ENCODE measurements at places on chromosomes 4 and X. TPM values are rescaled to one million over a fixed set of nuclear protein-coding genes. Genes with fewer than 3 reads are reported as not detected.
A peak's percentile ranks its signal among the peaks of the same experiment; 100 is the strongest.

Gene BEX1
- not detected for total RNA-seq

DNA sequence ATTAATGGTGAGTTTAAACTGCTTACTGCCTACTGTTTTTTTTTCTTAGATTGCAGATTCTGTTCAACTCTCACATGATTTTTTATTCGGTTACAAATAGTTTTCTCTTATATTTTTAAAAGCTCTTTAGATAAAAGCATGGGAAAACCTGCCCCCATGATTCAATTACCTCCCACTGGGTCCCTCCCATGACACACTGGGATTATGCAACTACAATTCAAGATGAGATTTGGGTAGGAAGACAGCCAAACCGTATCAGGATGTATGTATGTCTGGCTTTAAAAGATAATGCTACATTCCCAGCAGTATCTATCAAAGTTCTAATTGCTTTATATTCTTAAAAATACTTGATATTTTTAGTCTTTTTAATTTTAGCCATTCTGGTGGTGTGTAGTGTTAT, 131.5 kb downstream of the JADE1 start:
- H3K27ac ChIP-seq, result no peak overlapping the region
- no peak for DNase-seq
- no peaks in the 10 kb centered on the region for H3K27me3 ChIP-seq
- H3K36me3 ChIP-seq, result no peaks in the 10 kb centered on the region

Gene XG
- total RNA-seq, result 0.29 TPM

Gene POF1B
- 0.08 TPM for total RNA-seq

DNA sequence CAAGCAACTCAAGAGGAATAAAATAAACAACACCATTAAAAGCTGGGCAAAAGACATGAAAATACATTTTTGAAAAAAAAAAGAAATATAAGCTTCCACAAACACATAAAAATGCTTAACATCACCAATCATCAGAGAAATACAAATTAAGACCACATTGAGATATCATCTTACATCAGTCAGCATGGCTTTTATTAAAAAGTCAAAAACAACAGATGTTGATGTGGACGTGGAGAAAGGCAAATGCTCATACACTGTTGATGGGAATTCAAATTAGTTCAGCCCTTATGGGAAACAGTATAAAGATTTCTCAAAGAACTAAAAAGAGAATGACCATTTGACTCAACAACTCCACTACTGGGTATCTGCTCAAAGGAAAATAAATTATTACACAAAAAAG, 59.6 kb downstream of the STK32B start:
- no peaks in the 10 kb centered on the region for H3K4me1 ChIP-seq
- no peak for DNase-seq
- H3K27me3 ChIP-seq, result no peaks in the 10 kb centered on the region
- no peaks in the 10 kb centered on the region for H3K36me3 ChIP-seq
- H3K27ac ChIP-seq, result no peak overlapping the region
- no peak overlapping the region for H3K4me3 ChIP-seq

Gene MAGEA8
- not detected for total RNA-seq

DNA sequence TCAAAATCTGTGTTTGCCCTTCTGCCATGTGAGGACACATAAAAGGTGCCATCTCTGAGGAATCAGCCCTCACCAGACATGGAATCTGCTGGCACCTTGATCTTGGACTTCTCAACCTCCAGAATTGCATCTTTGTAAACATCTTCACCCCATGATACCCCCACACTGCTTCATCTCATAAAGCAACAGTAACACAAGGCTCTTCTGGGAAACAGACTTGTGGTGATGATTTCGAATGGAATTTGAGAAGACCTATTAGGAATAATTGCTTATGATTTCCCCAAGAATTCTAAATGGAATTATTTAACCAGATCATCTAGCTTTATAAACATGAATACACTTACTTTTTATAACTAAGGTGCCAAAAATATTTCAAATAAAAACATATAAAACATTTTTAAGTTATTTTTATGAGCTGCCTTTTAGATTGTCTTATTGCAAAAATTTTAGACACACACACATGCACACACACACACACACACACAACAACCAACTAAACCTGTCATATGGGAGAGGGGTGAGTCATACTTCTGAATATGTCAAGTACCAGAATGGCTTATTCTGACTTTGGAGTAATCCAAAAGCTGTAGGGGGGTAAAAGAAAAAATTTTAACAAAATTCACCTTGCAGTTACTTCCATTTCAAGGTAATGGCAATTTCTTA, 82.0 kb downstream of the USP46 start:
- H3K27ac ChIP-seq, result no peak overlapping the region
- no peaks in the 10 kb centered on the region for H3K4me1 ChIP-seq
- no peaks in the 10 kb centered on the region for H3K36me3 ChIP-seq
- no peaks in the 10 kb centered on the region for H3K27me3 ChIP-seq

DNA sequence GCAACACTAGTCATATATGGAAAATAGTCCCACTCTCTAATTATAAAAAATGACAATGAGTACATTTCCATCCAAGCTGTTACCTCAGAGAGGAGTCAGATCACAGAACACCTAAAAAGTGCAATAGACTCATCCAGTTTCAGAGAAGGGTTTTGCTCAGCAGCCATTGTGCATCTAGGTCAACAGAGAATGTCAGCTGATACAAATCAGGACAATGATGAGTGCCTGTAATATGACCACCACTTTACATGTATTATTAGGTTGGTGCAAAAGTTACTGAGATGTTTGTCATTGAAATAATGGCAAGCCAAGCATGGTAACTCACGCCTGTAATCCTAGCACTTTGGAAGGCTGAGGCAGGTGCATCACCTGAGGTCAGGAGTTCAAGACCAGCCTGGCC, 164.1 kb upstream of the TTC29 start:
- no peaks in the 10 kb centered on the region for H3K4me1 ChIP-seq
- no peaks in the 10 kb centered on the region for H3K27me3 ChIP-seq
- no peak overlapping the region for H3K27ac ChIP-seq
- DNase-seq, result no peak
- no peaks in the 10 kb centered on the region for H3K36me3 ChIP-seq

DNA sequence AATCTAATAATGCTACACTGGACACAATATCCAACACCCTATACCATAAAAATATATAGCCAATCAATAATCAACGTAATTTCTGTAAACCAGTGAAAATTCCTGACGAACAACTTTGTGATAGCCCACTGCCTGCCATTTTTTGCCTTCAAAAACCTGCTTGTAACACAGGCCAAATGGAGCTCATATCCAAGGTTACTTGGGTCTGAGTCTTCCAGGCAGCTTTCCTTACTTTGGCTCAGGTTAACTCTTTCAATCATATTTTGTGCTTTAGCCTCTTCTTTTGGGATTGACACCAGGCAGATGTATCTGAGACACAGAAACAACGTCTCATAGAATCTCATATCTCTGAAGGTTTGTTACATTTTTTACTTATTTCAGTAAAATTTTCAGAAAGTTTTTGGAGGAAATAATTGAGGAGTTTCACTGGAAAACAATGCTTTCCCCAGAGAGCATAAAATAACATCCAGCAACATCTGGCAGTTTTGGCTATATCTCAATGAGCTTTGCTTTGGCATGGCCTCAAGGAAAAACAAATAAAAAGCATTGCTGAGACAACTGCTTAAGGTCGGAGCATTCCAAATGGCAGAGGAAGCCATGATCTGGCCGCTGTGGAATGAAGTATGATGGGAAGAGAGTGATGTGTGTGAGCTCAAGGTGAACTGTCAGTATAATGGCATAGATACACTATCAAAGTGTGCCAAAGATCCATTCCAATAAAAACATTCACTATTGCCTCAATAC, 162.9 kb upstream of the SPIN4 start:
- H3K36me3 ChIP-seq, result no peaks in the 10 kb centered on the region
- DNase-seq, result no peak
- H3K4me1 ChIP-seq, result peaks cover 2% of the 10 kb centered on the region
- H3K4me3 ChIP-seq, result no peak overlapping the region

Gene PARM1
- 5.2 TPM for total RNA-seq

Gene CLCN4
- total RNA-seq, result 75.9 TPM

DNA sequence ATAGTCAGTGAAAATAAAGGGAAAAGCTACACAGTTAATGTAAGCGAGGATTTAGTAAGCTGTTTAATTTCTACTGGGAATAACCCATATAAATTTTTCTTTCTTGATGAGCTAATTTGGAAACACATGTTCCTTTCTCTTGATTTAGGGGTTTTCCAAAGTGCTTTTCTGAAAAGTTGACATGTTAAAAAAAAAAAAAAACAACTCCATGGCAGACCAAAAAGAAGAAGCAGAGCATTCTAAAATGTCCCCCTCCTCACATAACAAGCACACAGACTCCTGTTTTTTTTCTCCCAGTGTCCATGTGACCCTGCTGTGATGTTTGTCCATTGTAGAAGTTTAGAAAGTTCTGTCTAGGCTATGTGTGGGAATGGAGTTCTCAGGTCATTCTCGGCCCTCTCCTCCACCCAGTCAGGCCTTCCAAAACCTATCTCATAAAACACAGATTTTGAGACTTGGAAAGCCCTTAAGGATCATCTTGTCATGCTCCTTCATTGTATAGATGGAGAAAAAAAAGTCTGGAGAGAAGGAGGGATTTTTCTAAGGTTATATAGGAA, 792 bp downstream of the CLIC2 start:
- peak overlapping the region; percentile 58 for H3K4me3 ChIP-seq
- DNase-seq, result no peak
- H3K27ac ChIP-seq, result peak overlapping the region; percentile 27
- no peaks in the 10 kb centered on the region for H3K27me3 ChIP-seq
- no peaks in the 10 kb centered on the region for H3K4me1 ChIP-seq
- H3K36me3 ChIP-seq, result no peaks in the 10 kb centered on the region

DNA sequence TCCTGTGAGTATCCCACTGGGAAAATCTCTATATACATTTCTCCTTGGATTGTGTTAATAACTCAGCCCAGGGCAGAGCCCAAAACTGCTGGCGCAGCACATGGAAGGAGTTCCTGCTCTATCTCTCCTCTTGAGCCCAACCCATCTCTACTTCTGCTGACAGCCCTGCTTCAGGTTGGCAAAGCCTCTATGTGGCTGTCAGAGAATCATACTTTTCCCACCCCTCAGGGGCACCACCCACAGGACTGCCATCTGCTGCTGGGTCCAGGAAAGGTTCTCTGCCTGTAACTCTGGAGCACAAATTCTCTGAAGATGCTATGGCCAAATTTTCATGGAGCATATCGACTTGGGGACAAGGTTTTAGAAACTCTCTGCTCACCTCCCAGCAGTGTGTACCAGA, 278.5 kb upstream of the EMCN start:
- no peak overlapping the region for H3K4me3 ChIP-seq
- no peaks in the 10 kb centered on the region for H3K27me3 ChIP-seq
- H3K36me3 ChIP-seq, result no peaks in the 10 kb centered on the region
- DNase-seq, result no peak
- no peaks in the 10 kb centered on the region for H3K4me1 ChIP-seq
- no peak overlapping the region for H3K27ac ChIP-seq

DNA sequence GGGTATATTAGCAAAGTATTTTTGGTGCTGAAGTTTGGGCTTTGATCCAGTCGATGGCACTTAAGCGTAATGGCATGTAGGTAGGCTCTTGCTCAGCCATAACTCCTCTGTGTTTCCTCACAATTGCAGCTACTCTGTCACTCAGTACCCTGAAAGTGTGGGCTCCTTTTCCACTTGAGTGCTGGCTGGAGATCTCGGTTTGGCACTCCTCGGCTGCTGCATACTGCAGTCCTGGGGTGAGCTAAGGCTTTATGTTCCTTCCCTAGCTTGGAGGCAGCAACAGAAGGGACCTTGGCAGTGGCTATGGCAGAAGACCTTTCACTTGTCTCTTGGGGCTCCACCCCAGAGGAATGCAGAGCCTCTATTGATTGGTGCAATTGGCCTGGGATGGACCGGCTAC, 106.7 kb upstream of the GRXCR1 start:
- no peak overlapping the region for H3K27ac ChIP-seq
- no peaks in the 10 kb centered on the region for H3K36me3 ChIP-seq
- no peaks in the 10 kb centered on the region for H3K27me3 ChIP-seq
- no peak for DNase-seq

DNA sequence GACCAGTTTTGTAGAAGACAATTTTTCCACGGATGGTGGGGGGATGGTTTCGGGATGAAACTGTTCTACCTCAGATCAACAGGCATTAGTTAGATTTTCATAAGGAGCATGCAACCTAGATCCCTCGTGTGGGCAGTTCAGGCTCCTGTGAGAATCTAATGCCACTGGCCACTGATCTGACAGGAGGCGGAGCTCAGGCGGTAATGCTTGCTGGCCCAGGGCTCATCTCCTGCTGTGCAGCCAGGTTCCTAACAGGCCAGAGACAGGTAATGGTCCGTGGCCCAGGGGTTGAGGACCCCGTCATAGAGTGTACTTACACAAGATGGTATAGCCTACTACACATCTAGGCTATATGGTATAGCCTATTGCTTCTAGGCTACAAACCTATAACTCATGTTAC, 7.0 kb downstream of the TEX11 start:
- no peaks in the 10 kb centered on the region for H3K4me1 ChIP-seq
- DNase-seq, result no peak
- H3K27ac ChIP-seq, result no peak overlapping the region
- H3K36me3 ChIP-seq, result no peaks in the 10 kb centered on the region
- H3K4me3 ChIP-seq, result no peak overlapping the region

Gene AREG
- total RNA-seq, result not detected

Gene MTHFD2L
- 9.0 TPM for total RNA-seq

DNA sequence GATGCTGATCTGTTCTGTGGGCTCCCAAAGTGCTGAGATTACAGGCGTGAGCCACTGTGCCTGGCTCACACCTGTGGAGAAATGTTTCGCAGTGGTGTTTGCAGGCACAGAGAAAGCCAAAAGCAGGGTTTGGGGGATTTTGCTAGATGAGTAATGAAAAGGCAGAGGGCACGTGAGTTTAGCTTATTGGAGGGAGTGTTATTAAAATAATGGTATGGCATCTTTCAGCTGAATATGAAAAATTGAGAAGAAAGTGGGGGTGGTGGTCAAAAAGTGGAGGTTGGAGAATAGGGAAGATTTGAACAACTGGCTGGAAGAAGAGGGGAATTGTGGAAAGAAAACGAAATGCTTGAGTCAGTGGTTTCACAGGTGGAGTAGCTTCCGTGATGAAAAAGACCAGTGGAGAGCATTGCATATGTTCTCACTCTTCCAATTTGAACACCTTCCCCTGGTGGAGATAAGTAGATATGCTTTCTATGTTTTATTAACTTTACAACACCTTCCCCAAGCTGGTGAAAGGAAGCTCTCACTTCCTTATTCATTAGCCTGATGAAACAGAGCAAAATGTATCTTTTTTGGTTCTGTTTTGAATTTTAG, 1.1 kb upstream of the CHST7 start:
- peaks cover 44% of the 10 kb centered on the region for H3K27me3 ChIP-seq
- DNase-seq, result no peak
- H3K27ac ChIP-seq, result no peak overlapping the region
- H3K4me3 ChIP-seq, result no peak overlapping the region

DNA sequence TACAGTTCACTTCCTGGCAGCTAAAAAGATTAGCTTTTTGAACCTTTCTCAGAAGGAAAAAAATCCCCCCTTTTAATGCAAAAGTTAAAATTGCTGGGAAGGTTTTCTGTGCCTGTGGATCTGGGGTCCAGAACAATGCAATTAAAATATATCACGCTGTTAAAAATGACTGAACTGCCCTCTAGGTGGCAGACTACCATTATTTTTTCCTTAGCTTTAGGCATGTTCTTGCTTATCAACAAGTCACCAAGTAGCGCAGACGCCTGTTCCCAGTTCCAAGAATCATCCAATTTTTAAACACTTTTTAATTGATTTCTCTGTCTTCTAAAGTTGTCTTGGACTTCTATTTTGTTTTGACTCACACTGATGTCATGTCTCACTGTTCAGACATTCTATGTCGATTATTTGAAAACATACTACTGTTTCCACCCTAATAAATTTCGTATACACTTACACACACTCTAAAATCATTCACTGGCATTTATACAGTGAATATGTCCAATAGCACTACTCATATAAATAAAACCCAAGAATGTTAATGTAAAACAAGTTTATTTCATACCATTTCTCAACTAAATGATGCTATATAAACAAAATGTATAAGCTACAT, 661.6 kb downstream of the RAPGEF2 start:
- DNase-seq, result no peak
- H3K36me3 ChIP-seq, result no peaks in the 10 kb centered on the region
- no peak overlapping the region for H3K27ac ChIP-seq

Gene GATA1
- 0.17 TPM for total RNA-seq

Gene SHROOM4
- 5.6 TPM for total RNA-seq
